ENCODE measurements at places on chromosomes 12 and 14. TPM values are rescaled to one million over a fixed set of nuclear protein-coding genes. Genes with fewer than 3 reads are reported as not detected.

- peak; percentile 87 for DNase-seq
- H3K27ac ChIP-seq, result peak overlapping the region; percentile 97
- H3K4me3 ChIP-seq, result no peak overlapping the region
- no peaks in the 10 kb centered on the region for H3K36me3 ChIP-seq
Observed at GRCh38 chr12:31518680-31519227, 72.2 kb downstream of the DENND5B start.

- no peaks in the 10 kb centered on the region for H3K36me3 ChIP-seq
- peak; percentile 69 for DNase-seq
- H3K4me1 ChIP-seq, result peaks cover 12% of the 10 kb centered on the region
- no peak overlapping the region for H3K4me3 ChIP-seq
- no peak overlapping the region for H3K27ac ChIP-seq
Observed at GRCh38 chr12:13390381-13390861, 193.9 kb downstream of the EMP1 start.

GRCh38 chr14:51079489-51079888 lies 15.4 kb downstream of the TRIM9 start:
- peaks cover 10% of the 10 kb centered on the region for H3K27me3 ChIP-seq
- H3K4me1 ChIP-seq, result no peaks in the 10 kb centered on the region
- no peak for DNase-seq
- H3K36me3 ChIP-seq, result no peaks in the 10 kb centered on the region
- no peak overlapping the region for H3K4me3 ChIP-seq

- H3K4me1 ChIP-seq, result no peaks in the 10 kb centered on the region
- H3K27me3 ChIP-seq, result no peaks in the 10 kb centered on the region
- H3K27ac ChIP-seq, result no peak overlapping the region
- no peaks in the 10 kb centered on the region for H3K36me3 ChIP-seq
- H3K4me3 ChIP-seq, result no peak overlapping the region
Observed at GRCh38 chr12:83763425-83763824, 1076.7 kb downstream of the TMTC2 start.

DNA sequence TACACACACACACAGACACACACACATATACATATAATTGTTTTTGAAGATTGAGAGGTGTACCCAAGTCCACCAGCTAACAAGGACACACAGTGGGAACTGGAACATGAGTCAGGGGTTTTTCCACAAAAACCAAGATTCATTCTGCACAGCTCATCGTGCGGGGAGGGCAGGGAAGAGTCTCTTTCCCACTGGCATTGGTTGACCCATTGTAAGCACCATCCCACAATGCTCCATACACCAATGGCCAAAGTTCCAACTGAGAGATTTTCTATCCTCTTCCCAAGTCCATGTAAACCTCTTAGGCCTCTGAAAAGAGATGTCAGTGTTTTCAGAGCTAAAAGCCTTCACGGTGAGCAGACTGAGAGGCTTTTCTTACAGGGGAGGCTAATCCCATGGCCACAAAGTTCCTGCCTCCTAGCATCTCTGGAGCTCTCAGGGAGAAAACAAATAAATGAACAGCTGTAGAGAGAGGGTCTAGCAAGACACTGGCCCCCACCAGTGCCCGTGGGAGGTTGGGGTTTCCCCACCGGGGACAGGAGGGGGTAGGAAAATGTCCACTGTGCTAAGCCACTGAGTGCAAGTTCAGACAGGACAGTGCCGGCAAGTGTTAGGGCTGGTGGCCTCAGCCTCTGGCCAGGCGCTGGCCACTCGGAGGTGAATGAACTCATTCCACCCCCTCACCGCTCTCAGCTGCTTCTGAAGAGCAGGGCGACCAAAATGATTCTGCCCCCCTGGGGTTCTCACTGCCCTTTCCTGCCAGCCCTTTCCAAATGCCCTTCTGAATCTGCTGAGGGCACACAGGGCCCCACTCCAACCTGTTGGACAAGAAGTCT lies 21.5 kb upstream of the TC2N start:
- no peaks in the 10 kb centered on the region for H3K36me3 ChIP-seq
- H3K4me3 ChIP-seq, result no peak overlapping the region
- H3K27me3 ChIP-seq, result no peaks in the 10 kb centered on the region
- peaks cover 11% of the 10 kb centered on the region for H3K4me1 ChIP-seq

DNA sequence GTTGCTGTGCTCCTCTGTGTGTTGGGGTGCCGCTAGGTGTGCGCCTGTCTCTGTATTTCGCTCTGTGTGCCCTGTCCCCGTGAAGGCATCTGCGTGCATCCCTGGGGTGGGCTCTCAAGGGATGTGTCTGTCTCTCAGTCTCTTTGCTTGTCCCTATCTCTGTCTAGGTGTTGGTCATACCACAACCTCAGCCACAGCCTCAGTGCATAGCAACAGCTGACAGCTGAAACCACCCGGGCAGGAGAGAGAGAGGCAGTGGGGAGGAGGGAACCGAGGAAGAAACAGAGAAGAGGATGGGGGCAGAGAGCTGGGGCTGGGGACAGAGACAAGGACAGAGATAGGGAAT lies 953 bp upstream of the NXPH4 start:
- H3K27ac ChIP-seq, result no peak overlapping the region
- peaks cover 47% of the 10 kb centered on the region for H3K27me3 ChIP-seq
- H3K4me1 ChIP-seq, result peaks cover 14% of the 10 kb centered on the region
- DNase-seq, result peak; percentile 94
- peaks cover 32% of the 10 kb centered on the region for H3K36me3 ChIP-seq

DNA sequence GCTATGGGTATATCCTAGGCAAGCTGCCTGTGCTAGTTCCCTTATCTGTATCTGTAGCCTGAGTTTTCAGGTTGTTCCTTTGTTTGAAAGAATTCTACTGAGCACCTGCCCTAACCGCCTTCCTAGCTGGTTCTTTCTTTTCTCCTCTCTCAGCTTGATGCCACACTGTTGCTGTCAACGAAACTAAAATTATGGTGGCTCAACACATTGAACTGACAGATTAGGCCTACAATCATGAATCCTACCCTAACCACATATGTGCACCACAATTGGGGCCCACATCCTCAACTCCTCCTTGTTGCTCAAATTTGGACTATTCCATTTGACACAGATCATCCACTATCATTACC lies 36.2 kb upstream of the RESF1 start:
- no peak overlapping the region for H3K4me3 ChIP-seq
- no peak overlapping the region for H3K27ac ChIP-seq
- H3K4me1 ChIP-seq, result no peaks in the 10 kb centered on the region
- no peaks in the 10 kb centered on the region for H3K36me3 ChIP-seq

- H3K4me1 ChIP-seq, result peaks cover 16% of the 10 kb centered on the region
- H3K4me3 ChIP-seq, result no peak overlapping the region
- peak; percentile 57 for DNase-seq
- H3K27ac ChIP-seq, result no peak overlapping the region
- no peaks in the 10 kb centered on the region for H3K27me3 ChIP-seq
Observed at GRCh38 chr12:2841056-2841650, 6.3 kb upstream of the NRIP2 start.

- H3K4me1 ChIP-seq, result peaks cover 34% of the 10 kb centered on the region
- no peaks in the 10 kb centered on the region for H3K36me3 ChIP-seq
Observed at GRCh38 chr14:23550812-23551265, 726 bp downstream of the ZFHX2 start.

DNA sequence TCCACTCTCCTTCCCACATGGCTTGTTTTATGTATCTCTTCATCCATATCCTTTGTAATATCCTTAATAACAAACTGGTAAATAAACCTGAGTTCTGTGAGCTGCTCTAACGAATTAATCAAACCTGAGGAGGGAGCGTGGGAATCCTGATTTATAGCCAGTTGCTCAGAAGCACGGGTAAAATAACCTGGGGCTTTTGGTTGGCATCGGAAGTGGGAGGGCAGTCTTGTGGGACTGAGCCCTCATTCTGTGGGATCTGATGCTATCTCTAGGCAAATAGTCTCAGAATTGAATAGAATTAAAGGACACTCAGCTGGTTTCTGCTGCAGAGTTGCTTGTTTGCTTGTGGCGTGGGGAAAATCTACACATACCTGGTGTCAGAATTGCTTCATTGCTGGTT lies 17.5 kb upstream of the LDHB start:
- no peaks in the 10 kb centered on the region for H3K4me1 ChIP-seq
- peaks cover 22% of the 10 kb centered on the region for H3K27me3 ChIP-seq
- H3K36me3 ChIP-seq, result no peaks in the 10 kb centered on the region
- no peak overlapping the region for H3K27ac ChIP-seq

GRCh38 chr14:94455928-94456327 lies 3.3 kb upstream of the SERPINA11 start:
- no peak overlapping the region for H3K4me3 ChIP-seq
- no peaks in the 10 kb centered on the region for H3K27me3 ChIP-seq
- no peak overlapping the region for H3K27ac ChIP-seq

GRCh38 chr12:4416276-4416675 lies 29.3 kb downstream of the FGF6 start:
- H3K4me3 ChIP-seq, result no peak overlapping the region
- H3K27me3 ChIP-seq, result peaks cover 46% of the 10 kb centered on the region
- H3K36me3 ChIP-seq, result no peaks in the 10 kb centered on the region
- no peak for DNase-seq
- H3K4me1 ChIP-seq, result no peaks in the 10 kb centered on the region

DNA sequence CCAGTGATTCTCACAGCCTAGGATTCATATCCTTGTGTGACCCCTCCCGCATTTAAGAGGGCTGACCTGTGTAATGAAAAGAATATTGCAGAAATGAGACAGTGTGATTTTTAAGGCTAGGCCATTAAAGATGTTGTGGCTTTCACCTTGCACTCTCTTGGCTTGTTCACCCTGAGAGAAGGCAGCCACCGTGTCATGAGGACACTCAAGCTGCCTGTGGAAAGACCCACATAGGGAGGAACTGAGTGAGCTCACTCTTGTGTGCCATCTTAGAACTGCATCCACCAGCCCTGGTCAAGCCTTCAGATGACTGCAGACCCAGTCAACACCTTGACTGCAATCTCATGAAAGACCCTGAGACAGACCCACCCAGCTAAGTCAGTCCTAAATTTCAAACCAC lies 46.3 kb upstream of the TMPO start:
- DNase-seq, result no peak
- no peaks in the 10 kb centered on the region for H3K27me3 ChIP-seq
- H3K27ac ChIP-seq, result no peak overlapping the region
- no peak overlapping the region for H3K4me3 ChIP-seq
- peaks cover 9% of the 10 kb centered on the region for H3K4me1 ChIP-seq
- no peaks in the 10 kb centered on the region for H3K36me3 ChIP-seq

DNA sequence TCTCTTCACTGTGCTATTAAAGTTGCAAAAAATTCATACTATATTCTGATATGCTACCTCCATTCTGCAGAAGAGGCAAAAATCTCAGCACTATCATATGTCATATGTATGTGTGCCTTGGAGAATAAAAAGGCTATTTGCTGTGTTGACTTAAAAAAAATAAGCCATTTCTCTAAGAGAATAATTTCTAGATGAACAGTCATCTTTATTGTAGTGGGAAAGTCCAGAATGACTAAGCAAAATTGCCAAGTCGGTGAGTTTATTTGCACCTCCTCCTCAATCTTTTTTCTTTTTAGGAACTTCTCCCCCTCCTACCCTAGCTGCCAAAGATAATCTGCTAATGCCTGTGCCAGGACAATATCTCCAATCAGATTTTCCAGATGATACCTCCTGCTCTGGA lies 353.8 kb upstream of the FAR2 start:
- no peaks in the 10 kb centered on the region for H3K27me3 ChIP-seq
- DNase-seq, result no peak
- peaks cover 5% of the 10 kb centered on the region for H3K4me1 ChIP-seq
- no peak overlapping the region for H3K4me3 ChIP-seq
- no peaks in the 10 kb centered on the region for H3K36me3 ChIP-seq

DNA sequence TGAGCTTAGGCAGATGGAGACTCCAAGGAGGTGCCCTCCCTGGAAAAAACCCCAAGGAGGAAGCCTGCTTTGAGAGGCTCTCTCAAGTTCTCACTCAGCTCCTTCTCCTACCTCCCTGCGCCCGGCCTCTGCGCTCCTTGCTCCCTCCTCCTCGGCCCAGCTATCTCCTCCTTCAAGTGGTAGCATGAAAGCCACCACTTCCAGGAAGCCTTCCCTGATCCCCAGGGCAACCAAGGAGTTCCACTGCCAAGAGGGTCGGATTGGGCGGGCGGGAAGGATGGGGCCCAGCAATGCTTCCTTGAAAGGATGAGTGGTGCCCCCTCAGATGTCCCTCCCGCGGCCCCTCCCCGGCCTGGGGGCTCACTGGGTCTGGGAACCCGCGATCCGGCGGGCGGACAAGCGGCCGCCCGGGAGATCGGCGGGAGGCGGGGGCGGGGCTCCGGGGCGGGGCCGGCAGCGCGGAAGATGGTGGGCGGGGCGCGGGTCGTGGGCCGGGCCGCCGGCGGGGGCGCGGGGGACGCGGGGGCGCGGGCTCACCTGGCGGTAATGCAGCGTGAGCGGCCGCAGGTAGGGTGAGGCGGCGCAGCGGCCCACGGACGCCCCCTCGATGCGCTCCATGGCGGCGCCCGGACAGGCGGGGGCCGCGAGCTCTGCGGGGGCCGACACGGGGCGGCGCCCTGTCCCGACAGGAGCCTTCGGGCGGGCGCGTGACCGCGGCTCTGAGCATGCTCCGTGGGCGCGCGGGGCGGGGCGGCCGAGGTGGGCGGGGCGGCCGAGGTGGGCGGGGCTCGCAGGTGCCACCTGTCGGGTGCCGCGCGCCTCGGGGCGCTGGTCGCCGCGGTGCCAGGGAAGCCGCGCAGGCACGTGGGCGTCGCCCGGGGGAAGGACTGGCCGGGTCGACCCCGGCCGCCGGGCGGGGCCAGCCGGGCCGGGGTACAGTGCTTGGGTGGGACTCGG lies at the start of gene NUDT14:
Gene NUDT14, minus strand, starts transcription at position 721 of the 957 bp plus-strand sequence. Its CDS starts 103 bp downstream, at position 618.
- peak; percentile 100 for DNase-seq
- H3K36me3 ChIP-seq, result no peaks in the 10 kb centered on the region
- H3K27ac ChIP-seq, result no peak within 1 kb of the TSS

GRCh38 chr12:117528538-117528937 lies 167.1 kb upstream of the NOS1 start:
- H3K36me3 ChIP-seq, result no peaks in the 10 kb centered on the region
- H3K4me3 ChIP-seq, result no peak overlapping the region
- no peaks in the 10 kb centered on the region for H3K4me1 ChIP-seq
- no peaks in the 10 kb centered on the region for H3K27me3 ChIP-seq
- no peak overlapping the region for H3K27ac ChIP-seq

DNA sequence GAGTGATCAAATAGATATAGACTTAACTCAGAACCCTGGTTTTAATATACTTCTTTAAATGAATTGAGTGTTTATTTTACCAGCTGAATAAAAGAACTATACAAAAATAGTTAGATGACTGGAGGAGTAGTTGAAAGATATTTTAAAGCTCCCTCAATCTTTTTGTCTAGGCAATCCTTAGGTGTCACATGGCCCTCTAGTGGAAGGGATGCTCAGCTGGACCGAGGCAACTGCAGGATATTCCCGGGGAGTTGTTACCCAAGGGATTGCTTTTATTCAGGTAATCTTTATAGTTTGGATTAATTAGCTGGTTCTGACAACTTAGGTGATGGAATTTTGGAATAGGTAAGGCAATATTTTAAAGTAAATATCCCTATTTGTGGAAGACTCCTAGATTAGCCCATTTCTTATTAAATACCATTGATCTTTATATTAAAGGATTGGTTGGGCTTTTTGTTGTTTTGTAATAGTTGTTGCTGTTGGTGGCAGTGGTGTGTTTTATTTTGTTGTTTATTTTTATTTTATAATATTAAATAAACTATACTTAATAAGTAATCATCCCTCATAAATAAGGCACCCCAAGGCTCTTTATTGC lies 57.1 kb downstream of the ZDHHC17 start:
- no peaks in the 10 kb centered on the region for H3K27me3 ChIP-seq
- no peak overlapping the region for H3K4me3 ChIP-seq
- no peaks in the 10 kb centered on the region for H3K4me1 ChIP-seq
- H3K36me3 ChIP-seq, result peaks cover 11% of the 10 kb centered on the region

- no peaks in the 10 kb centered on the region for H3K36me3 ChIP-seq
- H3K27me3 ChIP-seq, result no peaks in the 10 kb centered on the region
- no peak overlapping the region for H3K27ac ChIP-seq
- no peak for DNase-seq
- no peak overlapping the region for H3K4me3 ChIP-seq
Observed at GRCh38 chr14:49919825-49920659, 27.2 kb downstream of the ARF6 start.

CCDC197 gene
- not detected for total RNA-seq

ERGIC2 gene
- 50.3 TPM for total RNA-seq

ZNF839 gene
- 9.1 TPM for total RNA-seq

AQP2 gene
- not detected for total RNA-seq

STAT6 gene
- total RNA-seq, result 149 TPM

MYH7 gene
- not detected for total RNA-seq

CCNK gene
- total RNA-seq, result 28.6 TPM

ACADS gene
- total RNA-seq, result 12.7 TPM
